ENCODE measurements at places on chromosomes 11 and 22.

GRCh38 chr22:41132550-41132949 is 40.2 kb downstream of the EP300 start:
- DNase-seq, result no peak

DNA sequence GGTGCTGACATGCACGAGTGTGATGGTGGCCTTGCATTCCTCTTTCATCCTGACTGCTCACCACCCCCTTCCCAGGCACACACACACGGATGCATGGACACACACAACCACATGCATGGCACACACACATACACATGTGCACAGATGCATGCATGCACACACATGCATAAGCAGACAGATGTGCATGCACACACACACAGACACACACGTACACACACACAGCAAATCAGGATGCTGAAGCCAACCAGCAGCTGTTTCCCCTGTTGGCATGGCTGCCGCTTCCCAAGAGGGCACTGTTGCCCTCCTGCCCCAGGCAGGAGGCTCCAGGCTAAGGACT is 15.3 kb downstream of the OSBPL5 start:
- DNase-seq, result no peak

DNA sequence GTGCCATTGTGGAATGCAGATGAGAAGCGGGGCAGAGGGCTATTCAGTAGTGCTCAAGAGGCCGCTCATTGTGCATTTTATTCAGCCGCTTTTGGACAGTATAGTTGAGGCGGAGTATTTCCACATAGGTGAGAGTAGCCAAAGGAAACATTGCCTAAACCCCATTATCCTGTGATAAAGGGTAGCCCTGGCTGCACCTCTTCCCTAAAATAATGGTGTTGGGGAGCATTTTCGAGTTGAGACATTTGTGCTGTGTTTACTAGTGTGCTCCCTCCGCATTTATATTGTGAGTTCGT is 68.8 kb downstream of the SPECC1L start:
- DNase-seq, result no peak

DNA sequence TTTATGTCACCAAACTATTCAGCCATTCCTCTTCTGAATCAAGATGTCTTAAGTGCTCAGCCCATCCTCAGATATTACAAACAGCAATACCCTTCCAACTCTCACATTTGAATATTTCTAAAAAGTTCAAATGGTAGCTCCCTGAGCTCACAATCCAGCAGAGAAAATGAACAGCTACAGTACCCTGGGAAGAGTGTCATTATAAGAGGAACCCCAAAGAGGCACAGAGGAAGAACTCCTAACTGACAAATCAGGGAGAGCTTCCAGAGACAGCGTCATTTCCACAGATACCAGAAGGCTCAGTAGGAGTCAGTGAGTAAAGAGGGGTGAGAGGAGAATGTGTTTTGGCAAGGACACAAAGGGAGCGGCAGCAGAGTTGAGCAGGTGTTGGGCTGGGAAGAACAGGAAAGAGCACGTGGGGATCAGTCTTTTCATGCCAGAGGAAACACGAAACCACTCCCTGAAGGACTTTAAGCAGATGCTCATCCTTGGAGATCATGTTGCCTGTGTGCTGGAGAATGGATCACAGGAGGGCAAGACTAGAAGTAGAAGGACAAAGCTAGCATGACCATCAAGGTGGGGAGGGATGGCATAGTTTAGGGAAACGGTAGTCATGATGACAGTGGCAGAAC is 4.3 kb downstream of the CLTCL1 start:
- peak; percentile 7 for DNase-seq

- no peak for DNase-seq
Observed at GRCh38 chr11:43222215-43222614, 89.6 kb upstream of the API5 start.

- no peak for DNase-seq
Observed at GRCh38 chr11:65785319-65786007, 1.4 kb upstream of the OVOL1 start.

DNA sequence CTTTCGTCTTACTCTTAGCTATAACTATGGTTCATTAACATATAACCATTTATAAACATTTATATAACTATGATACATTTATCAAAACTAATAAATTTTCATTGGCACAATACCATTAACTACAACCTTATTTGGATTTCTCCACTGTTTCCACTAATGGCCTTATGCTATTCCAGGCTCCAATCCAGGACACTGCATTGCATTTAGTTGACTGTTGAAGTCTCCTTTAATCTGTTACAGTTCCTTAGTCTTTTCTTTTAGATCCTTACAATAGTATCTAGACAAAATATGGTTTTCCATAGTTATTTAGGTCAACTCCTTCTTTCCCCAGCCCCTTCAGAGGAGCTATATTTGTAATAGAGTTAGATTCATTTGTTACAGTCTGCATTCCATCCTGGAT is 47.2 kb downstream of the CCDC34 start:
- DNase-seq, result no peak

GRCh38 chr22:45893516-45893915 is 83.4 kb downstream of the WNT7B start:
- DNase-seq, result no peak
